ENCODE measurements at places on chromosomes 3 and 15. TPM values are rescaled to one million over a fixed set of nuclear protein-coding genes. Genes with fewer than 3 reads are reported as not detected.
A peak's percentile ranks its signal among the peaks of the same experiment; 100 is the strongest.

- no peak for DNase-seq
- H3K27ac ChIP-seq, result no peak overlapping the region
- H3K4me3 ChIP-seq, result no peak overlapping the region
- peaks cover 9% of the 10 kb centered on the region for H3K27me3 ChIP-seq
- H3K4me1 ChIP-seq, result no peaks in the 10 kb centered on the region
- H3K36me3 ChIP-seq, result no peaks in the 10 kb centered on the region
Measured at GRCh38 chr3:138418601-138419206, 15.7 kb upstream of the ESYT3 start.

Gene PEAK1
- 35.0 TPM for total RNA-seq

- H3K4me1 ChIP-seq, result peaks cover 13% of the 10 kb centered on the region
- H3K4me3 ChIP-seq, result no peak overlapping the region
- no peaks in the 10 kb centered on the region for H3K36me3 ChIP-seq
- no peaks in the 10 kb centered on the region for H3K27me3 ChIP-seq
Measured at GRCh38 chr3:108388136-108389132, 92.1 kb downstream of the HHLA2 start.

Gene CTXND1
- 2.7 TPM for total RNA-seq

- peak; percentile 2 for DNase-seq
- H3K27me3 ChIP-seq, result no peaks in the 10 kb centered on the region
- peaks cover 25% of the 10 kb centered on the region for H3K36me3 ChIP-seq
- peaks cover 13% of the 10 kb centered on the region for H3K4me1 ChIP-seq
- no peak overlapping the region for H3K4me3 ChIP-seq
Measured at GRCh38 chr3:187044867-187045552, 94.3 kb downstream of the RPL39L start.

Gene SLTM
- 87.9 TPM for total RNA-seq

Gene ZDHHC23
- 8.1 TPM for total RNA-seq

Data from type B pancreatic cell (in vitro differentiated cells).